ENCODE measurements at places on chromosomes 1 and 21.
A peak's percentile ranks its signal among the peaks of the same experiment; 100 is the strongest.

DNA sequence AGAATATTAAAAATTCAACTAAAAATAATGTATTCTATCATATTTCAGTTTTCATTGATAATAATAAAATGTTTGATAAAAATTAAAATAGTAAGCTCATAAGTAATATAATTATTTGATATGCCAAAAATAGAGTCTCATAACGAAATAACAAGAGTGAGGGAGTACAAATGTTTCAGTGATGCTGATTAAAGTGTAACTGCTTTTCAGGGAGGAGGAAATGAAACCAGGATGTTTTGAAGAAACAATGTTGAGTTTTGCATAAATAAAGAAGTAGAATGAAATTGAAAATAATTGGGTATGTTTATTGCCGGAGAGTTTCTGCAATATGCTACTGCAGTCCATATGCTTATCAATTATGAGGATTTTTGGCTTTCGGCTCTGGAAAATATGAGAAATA, 1159.8 kb upstream of the ADGRL2 start:
- no peak overlapping the region for H3K4me3 ChIP-seq
- no peak for DNase-seq
- H3K4me1 ChIP-seq, result no peaks in the 10 kb centered on the region
- H3K27ac ChIP-seq, result no peak overlapping the region
- no peaks in the 10 kb centered on the region for H3K27me3 ChIP-seq

GRCh38 chr1:2587860-2588571, 1.4 kb downstream of the PRXL2B start:
- H3K36me3 ChIP-seq, result peaks cover 4% of the 10 kb centered on the region
- no peaks in the 10 kb centered on the region for H3K27me3 ChIP-seq
- peaks cover 41% of the 10 kb centered on the region for H3K4me1 ChIP-seq
- no peak for DNase-seq
- H3K27ac ChIP-seq, result peak overlapping the region; percentile 1

- H3K36me3 ChIP-seq, result no peaks in the 10 kb centered on the region
- no peak overlapping the region for H3K27ac ChIP-seq
- H3K4me1 ChIP-seq, result peaks cover 6% of the 10 kb centered on the region
- peaks cover 3% of the 10 kb centered on the region for H3K27me3 ChIP-seq
- no peak for DNase-seq
These were observed 5.4 kb upstream of the SLC35D1 start for GRCh38 chr1:67059346-67059745.

DNA sequence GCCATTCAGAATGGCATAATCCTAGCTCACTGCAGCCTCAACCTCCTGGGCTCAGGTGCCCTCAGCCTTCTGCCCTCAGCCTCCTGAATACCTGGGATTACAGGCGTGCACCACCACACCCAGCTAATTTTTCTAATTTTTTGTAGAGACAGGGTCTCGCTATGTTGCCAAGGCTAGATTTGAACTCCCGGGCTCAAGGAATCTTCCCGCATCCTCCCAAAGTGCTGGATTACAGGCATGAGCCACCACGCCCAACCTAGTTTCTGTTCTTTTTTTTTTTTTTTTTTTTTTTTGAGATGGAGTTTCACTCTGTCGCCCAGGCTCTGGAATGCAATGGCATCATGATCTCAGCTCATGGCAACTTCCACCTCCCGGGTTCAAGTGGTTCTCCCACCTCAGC, 108.9 kb downstream of the LACTBL1 start:
- H3K4me3 ChIP-seq, result no peak overlapping the region
- H3K4me1 ChIP-seq, result no peaks in the 10 kb centered on the region
- H3K27ac ChIP-seq, result no peak overlapping the region
- no peak for DNase-seq
- no peaks in the 10 kb centered on the region for H3K36me3 ChIP-seq

DNA sequence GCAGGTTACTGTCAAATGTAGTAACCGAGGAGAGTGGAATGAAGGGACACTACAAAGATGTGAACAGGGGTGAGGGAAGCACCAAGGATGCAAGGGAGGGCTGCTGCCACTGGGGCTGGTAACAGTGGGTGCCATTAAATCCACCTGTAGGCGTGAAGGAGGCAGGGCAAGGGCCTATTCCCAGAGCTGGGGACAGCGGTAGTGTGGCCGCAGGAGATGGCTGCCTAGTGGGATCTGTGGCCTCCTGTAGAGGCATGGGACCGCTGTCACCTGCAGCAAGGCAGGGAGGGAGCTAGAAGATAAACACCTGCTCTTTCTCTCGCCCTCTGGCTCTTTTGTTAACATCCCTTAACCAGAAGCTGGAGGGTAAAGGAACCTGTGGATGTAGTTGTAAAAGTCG, 80.5 kb upstream of the CNIH3 start:
- H3K36me3 ChIP-seq, result no peaks in the 10 kb centered on the region
- no peak overlapping the region for H3K27ac ChIP-seq
- H3K4me1 ChIP-seq, result no peaks in the 10 kb centered on the region

DNA sequence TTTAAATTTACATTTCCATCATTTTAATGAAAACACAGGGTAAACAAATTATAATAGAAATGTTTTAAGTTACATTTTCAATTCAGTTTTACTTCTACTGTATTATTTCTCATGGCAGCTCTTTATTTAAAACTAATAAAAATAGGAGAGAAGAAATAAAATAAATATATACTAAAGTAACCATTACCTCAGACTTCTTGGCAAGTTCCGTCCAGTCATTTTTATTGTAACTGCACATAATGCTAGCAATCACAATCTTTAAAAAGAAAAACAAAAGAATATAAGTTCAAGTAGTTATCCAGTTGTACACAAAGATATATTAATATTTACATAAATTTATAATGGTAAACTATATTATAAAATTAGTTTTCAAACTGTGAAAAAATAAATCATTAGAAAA, 538.6 kb downstream of the DPYD start:
- peaks cover 12% of the 10 kb centered on the region for H3K36me3 ChIP-seq
- DNase-seq, result no peak
- no peaks in the 10 kb centered on the region for H3K27me3 ChIP-seq

- H3K36me3 ChIP-seq, result peaks cover 22% of the 10 kb centered on the region
- no peak overlapping the region for H3K4me3 ChIP-seq
- no peaks in the 10 kb centered on the region for H3K27me3 ChIP-seq
- no peaks in the 10 kb centered on the region for H3K4me1 ChIP-seq
These were observed 207.1 kb downstream of the AKT3 start for GRCh38 chr1:243642936-243643335.

GRCh38 chr1:224203243-224204016, 20.4 kb downstream of the DEGS1 start:
- H3K27ac ChIP-seq, result no peak overlapping the region
- H3K36me3 ChIP-seq, result no peaks in the 10 kb centered on the region
- H3K27me3 ChIP-seq, result no peaks in the 10 kb centered on the region
- no peak for DNase-seq
- H3K4me1 ChIP-seq, result no peaks in the 10 kb centered on the region

- H3K4me1 ChIP-seq, result no peaks in the 10 kb centered on the region
- H3K27ac ChIP-seq, result no peak overlapping the region
- peaks cover 63% of the 10 kb centered on the region for H3K36me3 ChIP-seq
- H3K4me3 ChIP-seq, result no peak overlapping the region
- H3K27me3 ChIP-seq, result no peaks in the 10 kb centered on the region
- DNase-seq, result no peak
These were observed 9.9 kb upstream of the MIIP start for GRCh38 chr1:12009318-12009947.

DNA sequence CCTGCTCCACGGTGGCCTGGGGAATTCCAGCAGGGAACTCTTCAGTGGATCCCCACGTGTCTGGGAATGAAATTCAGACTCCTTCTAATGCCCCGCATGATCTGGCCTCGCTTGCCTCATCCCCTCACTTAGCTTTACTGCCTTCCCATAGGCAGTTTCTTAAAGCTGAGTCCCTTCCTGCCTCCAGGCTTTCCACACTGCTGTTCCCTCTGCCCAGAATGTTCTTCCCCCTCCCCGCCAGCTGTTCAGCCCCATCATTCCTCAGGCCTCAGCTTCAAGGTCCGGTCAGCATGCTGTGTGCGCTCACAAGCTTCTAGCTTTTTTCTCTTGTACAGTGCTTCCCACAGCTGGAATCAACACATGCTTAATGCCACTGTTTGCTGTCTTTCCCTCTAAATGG, 54.9 kb upstream of the WASF2 start:
- no peaks in the 10 kb centered on the region for H3K36me3 ChIP-seq
- no peaks in the 10 kb centered on the region for H3K27me3 ChIP-seq
- no peaks in the 10 kb centered on the region for H3K4me1 ChIP-seq
- H3K27ac ChIP-seq, result no peak overlapping the region
- DNase-seq, result no peak

DNA sequence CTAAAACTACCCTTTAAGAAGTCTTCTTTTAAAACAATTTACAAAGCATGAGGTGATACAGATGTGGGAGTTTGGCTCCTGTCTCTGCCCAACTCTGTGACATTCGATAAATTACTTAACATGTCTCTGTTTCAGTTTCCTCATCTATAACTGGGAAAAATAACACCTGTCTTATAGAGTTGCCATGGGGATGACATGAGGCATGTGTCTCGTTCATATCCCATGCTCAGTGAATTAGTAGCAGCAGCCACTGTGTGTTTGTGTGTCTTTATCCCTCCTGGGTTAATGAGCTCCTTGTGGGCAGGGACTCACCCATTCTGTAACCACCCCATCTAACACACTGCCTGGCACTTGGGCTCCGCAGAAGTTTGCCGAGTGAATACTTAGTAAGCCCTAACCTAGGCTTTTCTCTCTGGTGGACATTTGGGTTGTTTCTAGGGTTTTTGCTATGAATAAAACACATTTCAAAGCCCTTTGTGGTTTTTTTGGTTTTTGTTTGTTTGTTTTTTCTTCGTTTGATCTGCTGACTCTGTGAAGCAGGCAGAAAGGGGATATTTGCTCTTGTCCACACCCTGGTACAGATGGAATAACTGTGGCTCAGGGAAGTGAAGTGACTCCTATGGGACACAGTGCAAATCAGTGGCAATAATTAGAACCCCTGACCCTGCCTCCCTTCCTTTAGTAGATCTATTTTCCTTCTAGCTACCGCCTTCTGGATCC, 797 bp upstream of the KCNJ9 start:
- no peaks in the 10 kb centered on the region for H3K36me3 ChIP-seq
- H3K27ac ChIP-seq, result no peak overlapping the region
- DNase-seq, result no peak
- H3K4me1 ChIP-seq, result peaks cover 11% of the 10 kb centered on the region
- H3K27me3 ChIP-seq, result peaks cover 39% of the 10 kb centered on the region

DNA sequence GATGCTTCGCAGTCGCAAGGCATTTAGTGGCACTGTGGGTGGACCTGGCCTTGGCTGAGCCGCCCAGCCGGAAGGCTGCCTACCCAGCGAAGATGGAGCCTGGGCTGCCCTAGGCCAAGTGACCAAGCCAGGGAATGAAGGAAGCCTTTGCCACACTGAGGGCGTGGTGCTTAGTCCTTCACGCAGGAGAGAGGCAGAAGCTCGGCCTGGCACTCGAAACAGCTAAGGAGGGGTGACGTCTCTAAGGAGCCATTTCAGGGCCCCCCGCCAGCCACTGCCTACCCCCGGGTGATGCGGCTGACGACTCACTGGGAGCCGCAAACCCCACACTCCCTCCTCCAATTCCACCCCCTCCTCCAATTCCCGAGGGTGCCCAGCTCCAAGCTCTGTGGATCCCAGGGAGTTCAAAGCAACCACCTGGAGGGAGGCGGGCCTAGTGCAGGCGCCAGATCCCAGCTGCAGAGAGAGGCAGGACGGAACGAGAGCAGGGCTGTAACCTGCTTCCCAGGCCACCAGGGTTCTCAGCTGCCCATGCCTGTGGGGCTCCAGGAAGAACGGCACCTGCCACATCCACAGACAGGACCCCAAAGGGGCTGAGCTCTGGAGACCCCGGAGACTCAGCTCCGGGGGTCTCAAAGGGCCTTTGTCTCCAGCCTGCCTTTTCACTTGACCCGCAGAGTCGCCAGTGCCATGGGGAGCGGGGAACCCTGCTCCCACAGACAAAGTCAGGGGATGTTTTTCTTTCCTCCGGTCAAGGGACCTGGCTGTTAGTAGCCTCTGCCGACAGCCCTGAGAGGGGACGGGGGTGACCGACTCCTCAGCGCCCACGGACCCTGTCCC, 75.8 kb downstream of the ARHGEF16 start:
- H3K27me3 ChIP-seq, result no peaks in the 10 kb centered on the region
- H3K4me3 ChIP-seq, result peak overlapping the region; percentile 80
- H3K27ac ChIP-seq, result peak overlapping the region; percentile 60

GRCh38 chr1:183473217-183473536, 878 bp downstream of the SMG7 start:
- H3K27ac ChIP-seq, result peak overlapping the region; percentile 97
- no peak for DNase-seq
- peak overlapping the region; percentile 90 for H3K4me3 ChIP-seq
- peaks cover 63% of the 10 kb centered on the region for H3K4me1 ChIP-seq
- H3K27me3 ChIP-seq, result no peaks in the 10 kb centered on the region
- H3K36me3 ChIP-seq, result no peaks in the 10 kb centered on the region

DNA sequence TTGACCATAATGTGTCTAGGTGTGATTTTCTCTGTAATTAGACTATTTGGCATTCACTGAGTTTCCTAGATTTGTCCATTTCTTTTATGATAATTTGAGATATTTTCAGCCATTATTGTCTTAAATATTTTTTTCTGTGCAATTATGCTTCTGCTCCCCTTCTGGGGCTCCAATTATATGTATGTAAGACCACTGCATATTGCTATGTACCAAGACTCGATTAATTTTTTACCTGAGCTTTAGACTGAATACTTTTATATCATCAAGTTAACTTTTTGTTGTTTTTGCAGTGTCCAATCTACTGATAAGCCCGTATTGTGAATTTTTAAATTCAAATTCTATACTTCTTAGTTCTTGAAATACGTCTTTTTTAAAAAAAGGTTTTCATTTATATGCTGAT, 5.1 kb upstream of the TAF1A start:
- H3K27ac ChIP-seq, result no peak overlapping the region
- no peak overlapping the region for H3K4me3 ChIP-seq
- no peaks in the 10 kb centered on the region for H3K36me3 ChIP-seq
- peaks cover 7% of the 10 kb centered on the region for H3K27me3 ChIP-seq

- no peak overlapping the region for H3K4me3 ChIP-seq
- DNase-seq, result no peak
- no peak overlapping the region for H3K27ac ChIP-seq
- H3K36me3 ChIP-seq, result no peaks in the 10 kb centered on the region
- no peaks in the 10 kb centered on the region for H3K27me3 ChIP-seq
These were observed 9.2 kb downstream of the CGN start for GRCh38 chr1:151520359-151520758.

DNA sequence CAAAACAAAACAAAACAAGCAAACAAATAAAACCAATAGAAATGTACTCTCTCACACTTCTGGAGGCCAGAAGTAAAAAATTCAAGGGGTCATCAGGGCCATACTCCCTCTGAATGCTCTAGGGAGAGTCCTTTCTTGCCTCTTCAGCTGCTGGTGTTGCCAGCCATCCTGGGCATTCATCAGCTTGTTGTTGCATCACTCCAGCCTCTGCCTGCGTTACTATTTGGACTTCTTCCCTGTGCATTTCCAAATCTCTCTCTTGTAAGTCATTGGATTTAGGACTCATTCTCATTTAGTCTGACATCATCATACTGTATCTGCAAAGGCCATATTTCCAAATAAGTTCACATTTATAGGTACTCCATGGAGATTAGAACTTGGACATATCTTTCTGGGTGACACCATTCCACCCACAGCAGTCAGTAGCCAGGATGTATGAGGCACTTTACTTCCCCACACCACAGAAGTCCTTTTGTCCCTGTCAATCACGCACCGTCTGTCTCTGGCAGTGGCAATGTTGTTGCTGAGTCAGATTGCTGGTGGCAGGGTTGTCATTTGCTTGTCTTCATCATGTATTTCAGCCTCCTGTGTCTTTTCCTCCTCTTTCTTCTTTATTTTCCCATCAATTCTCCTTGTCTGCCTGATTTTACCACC, 151.0 kb upstream of the KCNJ6 start:
- no peaks in the 10 kb centered on the region for H3K36me3 ChIP-seq
- no peak for DNase-seq
- no peaks in the 10 kb centered on the region for H3K27me3 ChIP-seq
- no peaks in the 10 kb centered on the region for H3K4me1 ChIP-seq
- no peak overlapping the region for H3K27ac ChIP-seq
